Stimulated activated naive CD8-positive, alpha-beta T cell treated with anti-CD3 and anti-CD28 coated beads, Interleukin-15, Interleukin-2, amounts not matched to agents 100 U/mL and 50 U/mL, for 24 hours (primary cell): ENCODE measurements at places on chromosomes 6 and 20.

DNA sequence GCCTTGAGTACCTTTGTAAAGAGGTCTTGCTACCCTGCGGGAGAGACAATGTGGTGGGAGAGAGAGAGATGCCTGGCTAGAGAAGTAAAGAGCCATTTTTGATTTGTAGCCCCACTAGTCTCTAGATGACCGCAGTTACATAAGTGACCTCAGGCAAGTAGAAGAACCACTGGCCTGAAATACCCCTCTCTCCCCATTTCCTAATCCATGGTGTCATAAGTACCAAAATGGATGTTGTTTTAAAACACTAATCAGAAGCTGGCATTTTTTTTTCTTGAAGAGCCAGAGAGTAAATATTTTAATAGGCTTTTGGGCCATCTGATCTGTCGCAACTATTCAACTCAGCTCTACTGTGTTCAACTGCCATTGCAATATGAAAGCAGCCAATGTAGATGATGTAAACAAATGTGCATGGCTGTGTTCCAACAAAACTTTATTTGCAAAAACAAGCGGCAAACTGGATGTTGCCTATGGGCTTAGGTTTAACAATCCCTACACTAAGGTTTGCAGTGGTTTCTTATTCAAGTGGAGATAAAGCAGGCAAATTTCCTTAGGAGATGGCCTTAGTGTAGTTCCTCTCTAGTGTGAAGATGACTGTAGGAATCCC, 36.5 kb downstream of the RARS2 start:
- DNase-seq, result no peak

DNA sequence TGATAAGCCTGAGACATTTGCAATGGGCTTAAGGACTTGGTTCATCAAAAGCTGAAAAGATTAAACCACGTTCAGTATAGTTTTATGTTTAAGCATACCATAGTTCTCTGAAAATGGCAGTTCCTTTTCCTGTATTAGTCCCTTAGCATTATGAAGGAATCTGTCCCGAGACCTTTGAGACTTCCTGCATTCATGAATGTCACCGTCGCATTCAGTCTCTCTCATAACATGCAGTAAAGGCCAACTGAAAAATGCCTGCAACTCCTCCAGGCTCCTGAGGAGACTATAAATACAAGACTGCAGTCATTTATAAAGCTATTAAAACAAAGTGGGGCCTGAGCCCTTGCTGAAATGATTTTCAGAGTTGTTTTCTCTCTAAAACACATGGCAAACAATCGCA, 129.1 kb downstream of the SYCP2 start:
- DNase-seq, result no peak

GRCh38 chr20:47360297-47361056, 4.0 kb upstream of the ZMYND8 start:
- DNase-seq, result no peak

- DNase-seq, result no peak
Observed at GRCh38 chr6:134510142-134510541, 192.2 kb upstream of the SGK1 start.

DNA sequence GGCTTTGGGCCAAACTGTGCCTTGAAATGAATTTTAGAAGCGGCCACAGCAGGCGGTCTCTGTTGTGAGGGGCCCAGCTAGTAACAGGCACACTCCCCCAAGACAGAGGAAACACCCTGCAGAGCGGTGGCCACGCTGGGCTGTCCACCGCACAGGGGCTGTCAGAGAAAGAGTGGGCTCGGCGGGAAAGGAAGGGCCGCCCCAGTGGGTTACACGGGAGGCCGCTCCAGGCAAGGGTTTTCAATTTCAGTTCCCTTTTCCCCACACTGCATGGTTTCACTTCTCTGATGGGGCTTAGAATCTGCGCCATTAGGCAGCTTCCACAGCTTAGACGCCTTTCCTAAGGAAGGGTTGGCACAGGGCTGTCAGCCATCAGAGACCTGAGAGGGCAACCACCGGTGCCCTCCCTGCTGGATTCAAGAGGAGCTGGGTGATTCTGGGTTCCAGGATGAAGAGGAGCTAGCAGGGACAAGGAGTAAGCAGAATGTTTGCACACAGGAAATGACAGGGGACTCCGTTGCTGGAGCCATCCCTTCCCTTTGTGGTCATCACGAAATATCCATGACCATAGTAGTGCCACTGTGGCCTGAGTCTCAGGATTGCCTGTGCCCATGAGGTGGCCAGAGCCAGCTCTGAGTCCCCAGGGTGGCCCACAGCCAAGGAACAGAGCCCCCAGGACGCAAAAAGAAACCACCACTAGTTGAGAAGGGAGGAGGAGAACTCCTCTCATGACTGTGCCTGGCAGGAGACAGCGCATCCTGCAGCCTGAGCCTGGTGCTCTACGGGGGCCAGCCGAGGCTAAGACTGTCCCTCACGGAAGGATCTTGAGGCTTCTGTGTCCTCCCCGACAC, 282.7 kb downstream of the NRN1 start:
- peak; percentile 31 for DNase-seq

- DNase-seq, result no peak
Observed at GRCh38 chr6:135085700-135086413, 31.2 kb upstream of the HBS1L start.

DNA sequence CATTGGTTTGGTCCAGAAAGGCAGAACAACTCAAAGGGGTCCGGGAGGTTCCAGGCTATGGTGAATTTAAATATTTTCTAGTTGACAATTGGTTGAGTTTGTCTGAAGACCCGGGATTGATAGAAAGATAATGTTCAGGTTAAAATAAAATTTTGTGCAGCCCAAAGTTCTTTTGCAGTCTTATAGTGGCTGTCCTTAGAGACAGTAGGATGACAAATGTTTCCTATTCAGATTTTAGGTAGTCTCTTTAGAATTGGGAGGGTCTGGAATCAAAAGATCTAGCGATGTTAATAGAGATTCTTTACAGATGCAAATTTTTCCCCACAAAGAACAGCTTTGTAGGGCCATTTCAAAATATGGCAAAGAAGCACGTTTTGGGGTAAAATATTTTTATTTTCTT, 109.1 kb downstream of the TULP4 start:
- DNase-seq, result no peak

- DNase-seq, result no peak
Observed at GRCh38 chr20:43495388-43495787, 12.1 kb upstream of the L3MBTL1 start.

DNA sequence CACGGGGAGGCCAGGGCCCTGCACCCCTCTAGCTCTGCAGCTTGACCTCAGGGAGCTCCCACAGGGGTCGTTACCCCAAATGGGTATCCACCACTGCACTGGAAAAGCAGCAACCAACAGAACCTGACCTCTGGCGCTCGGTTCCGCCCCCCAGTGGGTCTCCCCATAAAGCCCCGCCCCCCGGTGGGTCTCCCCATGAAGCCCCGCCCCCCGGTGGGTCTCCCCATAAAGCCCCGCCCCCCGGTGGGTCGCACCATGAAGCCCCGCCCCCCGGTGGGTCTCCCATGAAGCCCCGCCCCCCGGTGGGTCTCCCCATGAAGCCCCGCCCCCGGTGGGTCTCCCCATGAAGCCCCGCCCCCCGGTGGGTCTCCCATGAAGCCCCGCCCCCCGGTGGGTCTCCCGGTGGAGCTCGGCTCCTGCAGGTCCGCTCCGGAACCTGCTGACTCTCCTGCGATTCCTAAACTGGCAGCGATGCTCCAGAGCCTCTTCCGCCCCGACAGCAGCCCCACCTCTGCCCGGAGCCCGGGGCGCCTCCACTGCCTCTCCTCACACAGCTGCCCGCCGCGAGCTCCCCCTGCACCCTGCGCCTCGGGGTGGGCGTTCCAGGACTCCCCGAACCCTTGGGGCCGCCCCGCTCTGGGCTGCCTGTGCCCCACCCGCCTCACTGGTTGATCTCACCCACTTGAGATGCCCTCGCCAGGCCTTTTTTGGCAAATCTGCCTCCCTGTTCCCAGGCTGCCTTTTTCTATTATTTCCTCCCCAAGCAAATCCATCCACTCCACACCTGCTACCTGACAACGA, 12.1 kb downstream of the SLC2A4RG start:
- DNase-seq, result peak; percentile 43

- no peak for DNase-seq
Observed at GRCh38 chr6:130932438-130932837, 105.2 kb downstream of the SMLR1 start.

GRCh38 chr6:169156108-169156792, 97.4 kb downstream of the THBS2 start:
- DNase-seq, result no peak

DNA sequence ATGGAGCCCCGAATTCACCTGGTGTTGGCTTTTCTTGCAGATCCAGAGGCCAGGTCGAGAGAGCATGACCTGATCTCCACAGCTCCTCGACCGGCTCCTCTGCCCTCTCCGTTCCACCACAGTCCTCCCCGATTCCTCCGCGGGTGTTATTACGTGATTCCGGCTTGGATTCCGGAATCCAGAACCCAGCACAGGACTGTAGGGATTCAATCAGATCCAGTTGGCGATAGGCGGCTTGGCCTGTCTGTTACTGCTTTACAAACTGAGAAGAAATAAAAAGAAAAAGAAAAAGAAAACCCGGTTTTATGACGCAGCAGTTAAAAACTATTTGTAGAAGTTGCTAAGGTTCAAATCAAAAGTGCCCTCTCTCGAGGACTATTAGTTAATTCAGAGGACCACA, 222.7 kb downstream of the EYA2 start:
- DNase-seq, result no peak

DNA sequence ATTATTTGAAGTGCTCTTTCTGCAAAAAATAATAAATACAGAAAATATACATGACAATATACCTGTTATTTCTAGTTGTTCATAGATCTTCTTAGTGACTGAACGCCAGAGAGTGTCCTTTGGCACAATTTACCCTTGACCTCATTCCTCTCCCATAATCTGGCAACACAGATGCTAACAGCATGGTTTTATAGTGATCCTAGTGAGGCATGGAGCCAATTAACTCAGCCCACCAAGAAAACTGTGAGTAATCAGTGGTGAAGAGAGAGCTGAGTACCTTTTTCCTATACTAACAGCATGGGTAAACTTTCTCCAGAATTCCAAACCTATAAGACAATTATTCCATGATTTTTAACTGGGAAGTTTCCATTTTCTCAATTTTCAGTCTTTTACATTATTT, 61.0 kb downstream of the VGLL2 start:
- no peak for DNase-seq
